ENCODE measurements at places on chromosomes 7 and 10.

DNA sequence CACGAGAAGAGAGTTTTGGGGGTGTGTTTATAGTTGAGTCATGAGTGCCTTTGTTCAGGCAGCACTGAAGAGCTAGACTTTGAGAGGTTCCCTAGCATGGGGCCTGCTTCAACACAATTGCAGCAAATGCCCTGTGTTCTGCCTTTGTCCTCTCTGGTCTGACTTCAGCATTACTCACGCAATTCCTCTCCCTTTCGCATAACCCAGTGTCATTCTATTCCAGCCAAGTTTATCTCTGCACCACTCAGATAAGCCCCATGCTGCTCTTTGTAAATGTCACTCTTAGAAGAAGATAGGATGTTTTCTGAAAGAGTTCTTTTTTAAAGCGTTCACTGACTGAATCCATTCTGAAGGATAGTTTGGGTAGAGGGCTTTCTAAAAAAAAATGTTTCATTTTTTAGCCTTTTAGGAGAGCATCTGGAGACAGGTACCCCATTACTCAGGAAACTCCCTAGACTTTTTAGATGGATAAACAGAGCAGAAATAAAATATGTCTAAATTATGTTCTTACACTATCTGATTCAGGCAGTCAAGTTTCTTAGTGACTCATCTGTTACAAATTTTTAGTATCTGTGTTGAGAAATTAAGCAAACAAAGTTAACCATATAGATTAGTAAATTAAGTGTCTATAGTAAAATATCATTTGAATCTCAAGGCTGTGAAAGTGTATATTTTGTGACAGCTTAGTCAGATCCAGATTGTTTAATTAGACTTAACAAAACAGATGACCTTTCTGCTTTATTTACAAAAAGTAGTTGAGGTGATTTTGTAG lies 318.5 kb downstream of the GPR158 start:
- no peak for DNase-seq

GRCh38 chr7:44713680-44714335 lies 34.8 kb upstream of the ZMIZ2 start:
- no peak for DNase-seq

- no peak for DNase-seq
Observed at GRCh38 chr7:128204455-128204854, 36.6 kb upstream of the LEP start.

GRCh38 chr7:95446618-95447017 lies 11.8 kb upstream of the PON2 start:
- DNase-seq: no peak

DNA sequence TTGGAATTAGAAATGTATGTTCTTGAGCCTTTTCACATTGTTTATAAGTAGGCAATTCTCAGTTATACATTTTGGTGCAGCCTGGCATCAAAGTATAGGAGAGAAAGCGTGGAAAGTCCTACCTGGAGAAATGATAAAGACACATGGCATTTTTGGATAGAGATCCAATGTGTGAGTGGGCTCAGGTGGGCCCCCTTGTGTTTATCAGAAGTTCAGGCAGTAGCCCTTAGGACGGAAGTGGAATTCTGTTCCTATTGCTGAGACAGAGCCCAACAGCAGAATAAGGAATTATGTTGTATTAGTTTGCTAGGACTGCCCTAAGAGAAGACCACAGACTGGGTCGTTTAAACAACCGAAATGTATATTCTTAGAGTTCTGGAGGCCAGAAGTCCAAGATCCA lies 85.2 kb upstream of the AMPH start:
- DNase-seq: no peak

DNA sequence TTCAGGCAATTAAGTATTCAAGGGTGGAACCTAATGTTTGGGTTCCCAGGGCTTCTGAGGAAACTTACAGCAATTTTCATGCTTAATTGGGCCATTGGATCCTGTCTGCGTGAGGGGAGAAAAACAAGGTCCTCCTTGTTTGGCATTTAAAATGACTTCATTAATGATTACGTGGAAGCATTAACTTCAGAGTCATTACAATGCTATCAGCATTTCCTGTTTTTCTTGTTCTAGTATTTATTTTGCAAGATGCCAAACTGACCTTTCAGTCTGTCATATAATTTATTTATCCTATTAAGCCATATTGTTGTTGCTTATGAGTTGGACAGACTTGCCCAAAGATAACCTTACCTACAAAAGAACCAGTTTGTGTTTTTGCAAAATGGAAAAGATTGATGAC lies 324.1 kb upstream of the LRRN3 start:
- peak; percentile 13 for DNase-seq

DNA sequence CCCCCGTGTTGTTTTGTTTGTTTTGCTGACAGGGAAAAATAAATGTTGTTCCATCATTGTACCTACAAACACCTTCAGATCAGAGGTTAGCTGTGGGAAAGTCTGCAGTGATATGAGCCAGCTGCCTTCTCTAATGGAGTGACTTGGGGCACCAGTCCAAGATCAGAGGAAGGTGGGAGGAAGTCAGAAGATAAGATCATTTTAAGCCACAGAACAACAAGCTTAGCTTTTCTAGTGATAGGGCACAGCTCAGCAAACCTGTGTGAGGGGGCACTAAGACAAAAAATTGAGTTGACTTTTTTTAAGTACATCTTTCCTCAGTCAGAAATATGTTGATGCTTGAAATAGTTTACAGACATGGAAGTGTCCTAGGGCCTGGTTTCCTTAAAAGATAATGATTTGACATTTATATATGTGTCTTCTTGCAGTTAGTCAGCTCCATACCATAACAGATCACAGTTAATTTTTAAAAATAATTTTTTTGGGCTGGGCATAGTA lies 240.3 kb upstream of the KAT6B start:
- DNase-seq: peak; percentile 36

GRCh38 chr7:135980665-135981180 lies 3.6 kb upstream of the MTPN start:
- no peak for DNase-seq

GRCh38 chr7:98831641-98832221 lies 38.1 kb downstream of the TMEM130 start:
- no peak for DNase-seq

DNA sequence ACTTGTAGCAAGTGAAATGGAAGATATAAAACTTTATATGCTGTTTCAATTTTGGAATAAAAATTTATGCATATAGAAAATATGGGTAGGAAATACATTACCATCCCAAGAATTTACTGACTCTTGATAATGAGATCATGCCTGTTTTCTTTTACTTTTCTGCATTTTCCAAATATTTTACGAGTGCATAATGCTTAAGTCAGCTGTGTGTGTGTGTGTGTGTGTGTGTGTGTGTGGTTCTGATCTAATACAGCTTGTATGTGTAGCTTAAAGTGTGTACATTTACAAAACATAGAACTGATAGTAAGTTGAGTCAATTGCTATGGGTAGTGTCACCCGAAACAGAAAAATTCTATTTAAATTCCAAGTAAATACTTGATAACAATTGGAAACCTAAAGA lies 315.9 kb upstream of the LRRN3 start:
- no peak for DNase-seq

GRCh38 chr7:119713606-119714005 lies 559.4 kb upstream of the KCND2 start:
- no peak for DNase-seq

- no peak for DNase-seq
Observed at GRCh38 chr7:13651167-13651566, 338.3 kb downstream of the ETV1 start.

- DNase-seq: no peak
Observed at GRCh38 chr10:1172256-1172984, 116.2 kb downstream of the WDR37 start.

- DNase-seq: no peak
Observed at GRCh38 chr7:152013230-152013629, 12.2 kb upstream of the GALNT11 start.

- no peak for DNase-seq
Observed at GRCh38 chr7:16098585-16099179, 322.7 kb downstream of the CRPPA start.

DNA sequence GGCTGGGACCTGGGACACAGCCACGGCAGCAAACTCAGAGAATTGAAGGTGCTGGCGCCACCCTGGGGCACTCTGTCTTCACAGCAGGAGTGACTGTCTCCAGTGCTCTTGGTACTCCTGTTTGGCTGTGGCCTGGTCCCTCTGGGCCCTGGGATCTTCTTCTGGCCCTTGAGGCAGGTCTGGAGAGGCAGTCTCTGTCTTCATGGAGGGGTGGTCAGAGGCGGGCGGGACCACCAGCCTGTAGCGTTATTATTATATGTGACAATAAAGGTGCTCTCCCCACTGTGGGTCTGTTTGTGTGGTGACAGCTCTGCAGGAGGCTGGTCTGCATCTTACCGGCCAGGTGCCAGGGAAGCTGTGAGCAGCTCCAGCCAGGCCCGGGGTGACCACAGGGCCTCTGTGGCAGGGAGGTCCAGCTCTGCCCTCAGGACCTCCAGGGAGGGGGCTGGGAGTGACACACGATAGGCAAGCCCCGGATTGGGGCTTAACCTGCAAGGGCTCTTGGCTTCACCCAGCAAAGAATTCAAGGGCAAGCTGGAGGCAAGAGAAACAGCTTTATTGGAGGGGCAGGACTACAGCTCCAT lies 70.3 kb downstream of the MYL10 start:
- DNase-seq: no peak

- no peak for DNase-seq
Observed at GRCh38 chr10:79322616-79323543, 24.4 kb upstream of the PPIF start.

DNA sequence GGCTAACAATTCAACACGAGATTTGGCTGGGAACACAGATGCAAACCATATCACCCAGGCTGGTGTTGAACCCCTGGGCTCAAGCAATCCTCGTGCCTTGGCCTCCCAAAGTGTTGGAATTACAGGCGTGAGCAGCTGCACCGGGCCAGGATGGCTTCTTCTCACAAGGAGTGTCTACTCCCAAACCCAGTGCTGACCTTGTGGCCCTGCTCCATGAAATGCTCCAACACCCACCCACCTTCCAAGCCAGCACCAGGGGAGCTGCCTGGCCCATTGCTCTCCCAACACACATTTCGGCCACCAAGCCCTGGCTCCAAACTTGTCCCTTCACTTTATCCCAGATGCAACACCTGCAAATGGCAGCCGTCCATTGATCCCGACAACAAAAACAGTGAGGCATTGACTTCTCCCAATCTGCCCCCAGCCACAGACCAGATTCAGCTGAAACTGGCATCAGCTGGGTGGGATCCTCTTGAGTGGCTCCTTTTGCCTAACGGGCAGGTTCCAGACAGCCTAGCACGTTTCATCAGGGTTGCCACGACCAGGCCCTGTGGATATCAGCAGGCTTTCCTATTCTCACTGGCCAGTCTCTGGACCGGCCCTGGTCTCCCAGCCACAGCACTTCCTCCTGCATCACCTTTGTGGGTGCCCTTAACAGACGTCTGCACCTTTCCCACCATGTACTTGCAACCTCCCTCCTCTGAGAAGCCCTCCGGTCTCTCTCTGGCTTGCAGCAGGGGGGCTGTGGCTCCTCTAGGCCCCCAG lies 105.7 kb upstream of the CARD11 start:
- no peak for DNase-seq

DNA sequence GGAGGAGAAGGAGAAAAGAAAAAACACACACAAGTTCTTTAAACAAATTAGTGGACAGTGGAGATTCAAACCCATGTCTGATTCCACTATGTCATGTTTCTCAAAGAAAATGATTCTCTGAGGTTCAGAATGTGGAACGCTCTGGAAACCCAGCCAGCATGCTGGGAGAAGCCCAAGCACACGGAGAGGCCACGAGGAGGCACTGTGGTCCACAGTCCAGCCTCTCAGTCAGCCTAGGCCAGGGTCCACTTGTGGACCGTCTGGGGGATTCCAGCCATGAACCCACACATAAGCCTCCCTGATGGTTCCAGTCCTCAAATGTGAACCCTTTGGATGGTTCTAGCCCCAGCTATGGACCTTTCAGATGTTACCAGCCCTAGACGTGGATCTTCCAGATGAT lies 73.4 kb downstream of the CAV1 start:
- DNase-seq: no peak

DNA sequence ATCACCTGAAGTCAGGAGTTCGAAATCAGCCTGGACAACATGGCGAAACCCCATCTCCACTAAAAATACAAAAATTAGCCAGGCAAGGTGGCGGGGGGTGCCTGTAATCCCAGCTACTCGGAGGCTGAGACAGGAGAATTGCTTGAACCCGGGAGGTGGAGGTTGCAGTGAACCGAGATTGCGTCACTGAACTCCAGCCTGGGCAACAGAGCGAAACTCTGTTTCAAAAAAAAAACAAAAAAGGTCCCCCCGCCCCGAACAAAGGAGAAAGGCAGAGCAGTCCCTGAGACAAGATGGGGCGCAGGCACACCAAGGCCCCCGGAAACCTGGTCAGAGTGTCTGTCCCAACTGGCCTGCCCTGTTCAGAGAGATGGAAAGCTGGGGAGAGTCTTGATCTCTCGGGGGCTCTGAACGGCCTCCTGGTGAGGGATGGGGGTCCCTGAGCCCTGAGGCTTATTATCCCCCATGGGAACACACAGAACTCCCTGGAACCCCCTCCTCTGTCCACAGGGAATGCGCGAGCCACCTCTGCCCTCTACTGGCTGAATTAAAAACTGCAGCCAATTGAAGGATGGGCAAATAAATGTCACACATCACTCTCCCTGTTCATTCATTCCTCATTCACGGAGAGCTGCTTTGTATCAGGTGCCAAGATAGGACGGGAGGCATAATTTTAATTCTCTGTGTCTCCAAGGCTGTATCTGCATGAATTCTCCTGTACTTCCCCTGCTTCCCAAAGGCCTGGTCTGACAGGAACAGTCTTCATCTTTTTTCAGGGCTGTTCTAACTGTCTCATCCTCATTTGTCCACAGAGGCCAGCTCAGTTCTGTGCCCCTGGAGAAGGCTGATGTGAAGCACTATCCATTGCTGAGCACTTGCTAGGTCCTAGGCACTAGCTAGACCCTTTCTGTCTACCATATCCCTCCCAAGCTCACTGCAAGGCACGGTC lies 28.9 kb downstream of the MAT1A start:
- peak; percentile 66 for DNase-seq

DNA sequence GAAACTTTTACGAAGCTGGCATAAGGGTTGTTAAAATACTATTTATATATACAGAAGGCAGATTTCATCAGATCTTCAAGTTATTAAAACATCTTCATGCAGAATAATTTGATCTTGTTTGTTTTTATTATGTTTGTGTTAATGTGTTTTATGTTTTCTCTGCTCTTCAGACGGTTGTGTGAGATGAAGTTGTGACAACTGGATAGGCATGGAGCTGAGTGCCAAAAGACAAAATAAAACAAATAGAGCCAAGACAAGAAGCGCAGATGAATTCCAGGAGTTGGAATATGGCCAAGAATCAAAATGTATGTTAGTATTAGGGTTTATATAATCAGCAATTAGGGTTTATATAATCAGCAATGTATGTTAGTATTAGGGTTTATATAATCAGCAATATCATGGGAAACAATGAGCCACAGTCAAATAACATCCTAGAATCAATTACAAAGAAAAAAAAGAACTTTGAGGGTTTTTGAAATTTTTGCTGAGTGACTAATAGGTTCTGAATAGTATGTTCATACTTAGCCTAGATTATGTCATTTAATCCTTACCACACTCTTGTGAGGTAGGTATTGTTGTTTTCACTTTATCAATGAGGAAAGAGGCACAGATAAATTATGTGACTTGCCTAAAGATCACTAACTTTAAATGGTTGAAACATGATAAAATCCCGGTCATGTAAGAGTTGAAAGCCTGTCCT lies 488.0 kb upstream of the STEAP1 start:
- no peak for DNase-seq

- DNase-seq: no peak
Observed at GRCh38 chr10:131736321-131736980, 164.4 kb upstream of the PPP2R2D start.

All from spinal cord (tissue), 10 donors.